ENCODE measurements at places on chromosomes 4 and X.

DNA sequence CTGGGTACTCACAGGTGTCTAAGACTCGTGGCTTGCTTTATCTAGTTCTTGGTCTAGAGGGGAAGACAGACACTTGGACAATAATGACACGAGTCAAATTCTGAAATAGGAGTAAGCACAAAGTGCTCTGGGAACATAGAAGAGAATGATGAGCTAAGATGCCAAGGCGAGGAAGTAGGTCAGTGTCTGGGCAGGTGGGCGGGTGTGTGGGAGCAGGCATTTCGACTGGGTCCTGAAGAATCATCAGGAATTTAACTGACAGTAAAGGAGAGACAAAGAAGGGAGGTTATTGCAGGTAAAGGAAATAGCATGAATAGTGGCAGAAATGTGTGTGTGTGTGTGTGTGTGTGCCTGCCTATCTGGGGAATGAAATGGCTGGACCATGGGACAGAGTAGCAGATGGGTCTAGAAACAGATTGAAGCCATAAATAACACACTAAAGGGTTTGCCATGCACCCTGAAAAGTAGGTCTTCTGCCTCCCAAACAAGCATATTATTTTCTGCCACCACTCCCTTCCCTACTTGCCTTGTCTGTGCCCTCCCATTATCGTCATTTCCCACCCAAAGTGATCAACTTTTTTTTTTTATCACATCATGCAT is 58.4 kb upstream of the SLC25A43 start:
- DNase-seq, result no peak

- no peak for DNase-seq
Observed at GRCh38 chr4:183758061-183758757, 99.1 kb downstream of the TRAPPC11 start.

DNA sequence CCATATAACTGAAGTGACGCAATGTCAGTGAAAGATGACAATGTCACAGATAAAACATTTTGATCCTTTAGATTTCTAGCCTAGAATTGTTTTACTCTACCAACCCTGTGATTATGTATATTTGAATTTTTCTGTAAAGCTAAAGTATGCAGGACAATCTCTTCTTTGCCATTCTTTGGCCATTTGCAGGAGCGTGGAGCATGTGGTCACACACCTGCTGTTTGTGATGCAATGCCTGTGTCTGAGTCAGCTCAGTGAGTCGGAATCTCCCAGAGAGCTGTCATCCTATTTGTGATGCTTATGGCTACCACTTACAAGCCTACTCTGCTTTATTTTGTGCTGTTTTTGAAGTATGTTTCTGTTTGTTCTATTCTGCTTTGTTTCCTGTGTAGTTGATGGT is 214.5 kb downstream of the NAF1 start:
- DNase-seq, result no peak

- DNase-seq, result no peak
Observed at GRCh38 chr4:83606898-83607297, 71.0 kb downstream of the GPAT3 start.

DNA sequence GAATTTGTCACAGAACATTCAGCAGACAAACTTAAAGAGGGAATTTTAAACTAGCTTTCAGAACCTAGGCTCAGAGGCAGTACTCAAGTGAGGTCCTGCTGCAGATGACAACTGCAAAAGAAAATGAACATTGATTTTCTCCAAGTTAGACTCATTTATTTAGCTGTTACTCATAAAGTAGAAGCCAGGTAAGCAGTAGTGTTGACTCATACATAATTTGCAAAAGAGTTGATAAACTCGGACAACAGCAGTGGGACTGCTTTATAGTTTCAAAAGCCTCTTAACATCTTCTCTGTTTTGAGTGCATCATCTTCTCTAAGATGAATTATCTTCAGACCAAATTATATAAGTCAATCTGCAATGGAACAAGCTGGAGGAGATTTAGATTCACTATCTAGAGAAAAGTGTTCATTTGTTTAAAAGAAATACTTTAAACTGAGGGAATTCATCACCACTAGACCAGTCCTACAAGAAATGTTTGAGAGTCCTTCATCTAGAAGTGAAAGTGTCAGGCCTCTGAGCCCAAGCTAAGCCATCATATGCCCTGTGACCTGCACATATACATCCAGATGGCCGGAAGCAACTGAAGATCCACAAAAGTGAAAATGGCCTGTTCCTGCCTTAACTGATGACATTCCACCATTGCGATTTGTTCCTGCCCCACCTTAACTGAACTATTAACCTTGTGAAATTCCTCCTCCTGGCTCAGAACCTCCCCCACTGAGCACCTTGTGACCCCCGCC is 49.5 kb downstream of the COQ2 start:
- no peak for DNase-seq

- DNase-seq, result no peak
Observed at GRCh38 chr4:155676430-155676825, 9.8 kb downstream of the GUCY1A1 start.

GRCh38 chr4:1406394-1406980 is at the start of gene NKX1-1:
NKX1-1 (minus strand) TSS chr4:1406442; CDS start chr4:1406442, 0 bp downstream.
- DNase-seq, result no peak

DNA sequence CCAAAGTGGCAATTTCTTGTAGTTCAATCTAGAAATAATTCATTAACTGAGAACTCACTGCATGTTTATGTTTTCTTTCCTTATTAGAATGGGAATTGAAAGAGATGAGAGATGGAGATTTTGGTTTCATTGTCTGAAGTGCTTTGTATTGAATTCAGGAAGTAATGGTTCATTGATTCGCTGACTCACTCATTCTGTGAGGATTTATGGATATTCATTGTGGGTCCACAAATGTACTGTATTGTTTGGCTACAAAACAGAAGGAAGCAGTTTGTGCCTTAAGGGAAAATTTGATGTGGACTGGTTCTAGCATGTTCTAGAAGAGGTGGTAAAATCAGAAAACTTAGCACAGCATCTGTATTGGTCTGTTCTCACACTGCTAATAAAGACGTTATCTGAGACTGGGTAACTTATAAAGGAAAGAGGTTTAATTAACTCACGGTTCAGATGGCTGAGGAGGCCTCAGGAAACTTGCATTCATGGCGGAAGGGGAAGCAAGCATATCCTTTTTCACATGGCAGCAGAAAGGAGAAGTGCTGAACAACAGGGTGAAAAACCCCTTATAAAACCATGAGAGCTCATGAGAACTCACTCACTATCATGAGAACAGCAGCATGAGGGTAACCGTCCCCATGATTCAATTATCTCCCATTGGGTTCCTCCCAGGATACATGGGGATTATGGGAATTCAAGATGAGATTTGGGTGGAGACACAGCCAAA is 132.3 kb upstream of the VCX3A start:
- DNase-seq, result no peak

DNA sequence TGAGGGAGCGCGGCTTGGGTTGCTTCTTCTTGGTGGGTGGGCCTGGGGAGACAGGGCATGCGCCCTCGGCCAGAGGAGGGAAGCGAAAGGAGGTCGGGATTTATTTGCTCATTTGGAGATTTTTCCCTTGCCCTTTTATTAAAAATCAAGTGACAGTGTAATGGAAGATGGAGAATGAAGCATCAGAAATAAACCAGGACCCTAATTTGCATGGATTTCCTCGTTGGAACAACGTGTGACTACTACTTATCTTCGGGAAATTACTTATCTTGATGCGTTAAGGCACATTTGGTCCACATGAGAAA is 709 bp upstream of the CLOCK start:
- no peak for DNase-seq

Measured in hematopoietic multipotent progenitor cell treated with erythropoietin and hydrocortisone succinate and interleukin-3 and kit ligand, for 17 days (in vitro differentiated cells).